ENCODE measurements at places on chromosomes 7 and 10. TPM values are rescaled to one million over a fixed set of nuclear protein-coding genes. Genes with fewer than 3 reads are reported as not detected.

DNA sequence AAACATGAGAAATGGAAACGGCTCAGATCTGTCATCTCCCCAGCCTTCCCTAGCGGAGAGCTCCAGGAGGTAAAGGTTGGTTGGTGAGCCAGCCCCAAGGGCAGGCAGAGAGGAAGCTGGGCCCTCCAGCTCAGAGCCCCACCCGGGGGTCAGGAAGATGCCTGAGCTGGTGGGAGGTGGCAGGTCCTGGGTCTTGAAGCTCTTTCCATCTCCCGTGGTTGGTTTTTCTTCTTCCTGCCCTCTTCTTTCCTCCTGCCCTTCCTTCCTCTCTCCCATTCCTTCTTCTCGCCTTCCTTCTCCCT is 384.2 kb upstream of the FOXK1 start:
- ATAC-seq = no peak

DNA sequence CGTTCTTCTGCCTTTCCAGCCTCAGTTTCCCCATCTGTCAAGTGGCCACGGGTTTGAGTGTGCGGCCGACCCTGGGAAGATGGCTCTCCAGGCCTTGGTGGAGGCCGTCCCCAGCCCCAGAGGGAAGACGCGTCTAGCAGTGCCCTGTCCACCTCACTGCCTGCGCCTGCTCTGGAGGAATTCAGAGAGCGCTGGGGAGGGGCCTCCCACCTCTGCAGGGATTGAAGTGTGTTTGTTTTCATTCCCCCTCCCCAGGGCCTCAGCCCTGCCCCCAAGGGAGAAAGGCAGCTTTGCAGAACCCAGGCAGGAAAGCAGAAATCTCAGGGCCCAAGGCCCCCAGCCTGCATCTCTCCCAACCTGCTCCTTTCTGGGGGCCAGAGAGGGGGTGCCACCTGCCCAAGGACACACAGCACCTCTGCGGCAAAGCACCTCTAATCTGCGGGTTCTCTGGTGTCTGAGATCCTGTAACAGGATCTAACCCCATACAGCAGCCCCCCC is 91.0 kb downstream of the MICALL2 start:
- ATAC-seq = no peak

The MET gene
- total RNA-seq = 8.5 TPM

DNA sequence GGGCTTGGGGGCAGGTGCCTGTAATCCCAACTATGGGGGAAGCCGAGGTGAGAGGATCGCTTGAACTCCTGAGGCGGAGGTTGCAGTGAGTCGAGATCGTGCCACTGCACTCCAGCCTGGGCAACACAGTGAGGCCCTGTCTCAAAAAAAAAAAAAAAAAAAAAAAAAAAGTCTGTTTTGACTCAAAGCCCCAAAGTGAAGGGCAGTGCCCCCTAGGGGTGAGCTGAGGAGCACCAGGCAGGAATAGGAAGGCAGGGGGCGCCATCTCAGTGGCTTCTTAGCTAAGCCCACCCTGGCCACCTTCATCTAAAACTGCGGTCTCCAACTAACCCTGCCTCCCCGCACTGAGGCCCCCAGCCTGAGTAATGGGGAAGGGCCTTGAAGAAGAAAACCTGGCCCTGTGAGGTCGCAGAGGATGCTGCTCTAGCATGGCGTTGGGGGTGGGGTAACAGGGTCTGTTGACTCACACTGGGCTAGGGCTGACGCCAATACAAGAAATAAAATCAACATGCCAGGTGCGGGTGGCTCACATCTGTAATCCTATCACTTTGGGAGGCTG is 9.8 kb downstream of the PODXL start:
- no peak for ATAC-seq

- no peak for ATAC-seq
Observed at GRCh38 chr7:156665101-156665500, 24.5 kb downstream of the RNF32 start.

DNA sequence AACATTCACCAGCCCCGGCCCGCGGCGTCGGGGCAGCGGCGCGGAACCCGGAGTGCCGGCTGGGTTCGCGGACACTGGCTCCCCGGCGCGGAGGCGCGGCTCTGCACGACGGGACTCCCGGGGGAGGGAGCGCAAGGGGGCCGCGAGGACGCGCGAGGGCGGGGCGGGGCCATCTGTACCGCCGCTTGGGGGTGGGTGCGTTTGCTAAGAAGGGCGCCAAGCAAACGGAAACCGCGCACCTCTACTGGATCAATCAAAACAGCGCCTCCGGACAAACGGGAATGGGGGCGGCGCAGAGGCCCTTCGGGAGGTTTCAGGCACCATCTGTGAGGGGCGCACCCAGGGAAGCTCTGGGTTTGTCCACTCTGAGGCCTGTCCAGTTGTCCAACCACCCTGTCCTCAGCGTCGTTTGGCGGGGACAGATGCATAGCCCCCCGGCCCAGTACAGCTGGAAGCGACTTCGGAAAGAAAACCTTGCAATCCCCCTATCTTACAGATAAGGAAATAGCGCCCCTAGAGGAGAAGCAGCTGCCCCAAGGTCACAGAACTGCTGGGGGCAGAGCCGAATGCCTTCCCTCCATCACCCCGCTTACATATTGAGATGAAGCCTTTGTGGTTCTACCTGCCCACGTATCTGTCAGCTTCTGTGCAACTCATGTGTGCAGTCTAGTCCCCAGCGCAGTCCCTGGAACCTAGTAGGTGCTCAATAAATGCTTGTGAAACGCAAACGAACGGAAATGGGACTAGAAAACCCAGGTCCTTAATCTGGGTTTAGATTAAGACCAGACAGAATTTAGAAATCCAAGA is 10.7 kb upstream of the SLIT1 start:
- peak; percentile 90 for ATAC-seq

GRCh38 chr10:28523725-28524252 is 9.1 kb upstream of the WAC start:
- ATAC-seq = no peak

The NYAP1 gene
- 24.4 TPM for total RNA-seq

The NKX6-2 gene
- total RNA-seq = 0.46 TPM

The EGFR gene
- 0.81 TPM for total RNA-seq

GRCh38 chr7:69687739-69688433 is 89.6 kb downstream of the AUTS2 start:
- no peak for ATAC-seq

DNA sequence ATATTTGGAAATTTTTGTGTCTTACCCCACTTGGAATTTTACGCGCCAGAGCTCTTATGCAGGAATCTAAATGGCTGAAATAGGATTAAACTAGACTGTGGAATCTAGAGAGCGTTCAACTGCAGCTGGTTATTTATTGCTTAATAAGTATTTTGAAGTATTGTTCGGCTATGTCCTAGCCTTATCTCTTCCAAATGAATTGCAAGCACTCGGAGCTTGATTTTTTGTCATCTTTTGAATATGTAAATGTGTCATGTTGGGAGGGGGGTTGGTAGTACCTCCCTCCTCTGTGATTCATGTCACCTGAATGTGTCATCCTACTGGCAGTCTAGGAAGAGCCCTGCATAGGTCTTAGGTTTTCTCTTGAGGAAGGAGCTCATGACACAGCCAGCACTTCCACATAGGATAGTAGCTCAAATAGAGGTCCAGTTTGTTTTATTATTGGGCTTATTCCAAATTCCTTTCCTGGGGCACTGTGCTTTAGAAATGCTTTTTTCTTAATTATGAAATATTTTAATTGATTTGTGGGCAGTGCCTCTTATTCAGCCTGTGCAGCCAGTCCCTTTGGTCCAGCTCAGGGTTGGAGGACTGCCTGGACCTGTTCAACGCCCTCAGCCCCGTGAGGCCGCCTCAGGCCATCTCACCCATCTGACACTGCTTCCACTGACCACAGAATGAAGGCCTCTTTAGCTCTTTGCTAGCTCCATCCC is 22.5 kb upstream of the TRIL start:
- peak; percentile 72 for ATAC-seq

The ELMO1 gene
- total RNA-seq = 4.2 TPM
